ENCODE measurements at places on chromosomes 11 and 22.

DNA sequence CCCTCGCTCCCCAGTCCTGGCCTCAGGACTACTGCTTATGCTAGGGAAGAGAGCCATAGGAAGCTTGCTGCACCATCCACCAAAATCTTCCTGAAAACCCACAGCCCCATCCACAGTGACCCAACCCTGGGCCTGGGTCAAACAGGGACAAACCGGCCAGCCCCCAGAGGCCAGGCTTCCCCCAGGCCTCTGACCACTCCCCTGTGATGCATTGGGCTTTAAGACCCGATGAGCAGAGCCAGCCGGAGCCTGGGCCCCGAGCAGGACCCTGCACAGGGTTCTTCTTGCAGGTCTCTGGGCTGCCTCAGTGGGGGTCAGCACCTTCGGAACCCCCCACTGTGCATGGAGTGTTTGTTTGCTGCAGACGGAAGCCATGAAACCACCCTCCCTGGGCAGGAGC, 583.7 kb downstream of the BRD1 start:
- DNase-seq = no peak

GRCh38 chr11:127000291-127000968, at the start of gene KIRREL3:
KIRREL3 (minus strand) TSS chr11:127000770.
- no peak for DNase-seq

- DNase-seq = no peak
These were observed 108.3 kb downstream of the TIMP3 start for GRCh38 chr22:32909581-32910428.

DNA sequence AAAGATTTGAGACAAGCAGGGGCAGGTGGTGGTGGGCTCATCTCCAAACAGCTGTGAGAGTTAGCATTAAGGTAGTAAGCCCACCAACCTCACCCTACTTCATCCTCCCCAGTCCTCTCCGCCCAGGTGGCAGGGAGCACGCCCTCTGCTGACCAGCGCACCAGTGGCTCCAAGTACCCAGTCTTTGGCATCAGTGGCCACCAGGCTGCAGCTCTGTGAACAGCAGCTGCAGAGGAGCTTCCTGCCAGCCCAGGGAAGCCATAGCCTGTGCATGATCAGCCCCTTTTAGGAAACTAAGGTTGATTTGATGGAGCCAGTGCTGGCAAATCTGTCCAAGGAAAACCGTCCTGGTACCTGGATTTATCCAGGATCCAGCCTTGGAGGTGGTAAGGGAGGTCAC, 21.7 kb downstream of the CAVIN3 start:
- DNase-seq = no peak

GRCh38 chr11:123202155-123203151, 7.4 kb upstream of the CLMP start:
- DNase-seq = no peak

All from CD4-positive, alpha-beta T cell treated with Interleukin-4 for 4 hours (primary cell).